Upper lobe of left lung (tissue), 6 donors: ENCODE measurements at places on chromosomes 12 and 14. TPM values are rescaled to one million over a fixed set of nuclear protein-coding genes. Genes with fewer than 3 reads are reported as not detected.

- no peaks in the 10 kb centered on the region for H3K27me3 ChIP-seq
- no peak overlapping the region for H3K27ac ChIP-seq
- H3K4me3 ChIP-seq, result no peak overlapping the region
- no peak for DNase-seq
Measured at GRCh38 chr12:100737168-100737567, 57.4 kb upstream of the ANO4 start.

- H3K27ac ChIP-seq, result no peak overlapping the region
- no peak for DNase-seq
- H3K4me3 ChIP-seq, result no peak overlapping the region
- H3K36me3 ChIP-seq, result no peaks in the 10 kb centered on the region
- H3K27me3 ChIP-seq, result no peaks in the 10 kb centered on the region
- no peaks in the 10 kb centered on the region for H3K4me1 ChIP-seq
Measured at GRCh38 chr12:70845268-70845667, 75.3 kb downstream of the PTPRR start.

GRCh38 chr12:62724947-62725451 is 210.0 kb downstream of the PPM1H start:
- no peaks in the 10 kb centered on the region for H3K27me3 ChIP-seq
- no peaks in the 10 kb centered on the region for H3K36me3 ChIP-seq
- H3K4me1 ChIP-seq, result peaks cover 30% of the 10 kb centered on the region

GRCh38 chr14:105089746-105090492 is 24.7 kb upstream of the GPR132 start:
- H3K4me1 ChIP-seq, result peaks cover 60% of the 10 kb centered on the region
- H3K27ac ChIP-seq, result no peak overlapping the region
- H3K27me3 ChIP-seq, result no peaks in the 10 kb centered on the region
- H3K36me3 ChIP-seq, result no peaks in the 10 kb centered on the region
- no peak overlapping the region for H3K4me3 ChIP-seq

DNA sequence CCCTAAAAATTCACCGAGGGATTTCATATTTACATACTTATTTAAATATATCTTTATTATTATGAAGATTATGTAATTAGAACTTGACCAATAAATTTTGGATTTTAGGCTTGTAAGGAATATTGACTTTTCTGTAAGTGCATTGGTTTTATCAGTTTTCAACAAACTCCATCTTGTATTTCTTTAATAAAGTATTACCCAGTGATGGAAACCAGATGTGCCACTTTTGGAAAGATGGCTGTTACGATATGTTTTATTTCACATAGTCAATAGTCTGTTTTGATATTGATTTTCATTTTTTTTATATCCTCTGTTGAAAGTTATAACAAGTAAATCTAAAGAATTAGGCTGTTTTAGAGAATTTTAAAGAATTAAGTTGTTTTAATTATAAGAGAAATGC is 1.8 kb downstream of the MON2 start:
- H3K27me3 ChIP-seq, result no peaks in the 10 kb centered on the region
- H3K27ac ChIP-seq, result no peak overlapping the region
- no peaks in the 10 kb centered on the region for H3K36me3 ChIP-seq
- H3K4me1 ChIP-seq, result peaks cover 24% of the 10 kb centered on the region

DNA sequence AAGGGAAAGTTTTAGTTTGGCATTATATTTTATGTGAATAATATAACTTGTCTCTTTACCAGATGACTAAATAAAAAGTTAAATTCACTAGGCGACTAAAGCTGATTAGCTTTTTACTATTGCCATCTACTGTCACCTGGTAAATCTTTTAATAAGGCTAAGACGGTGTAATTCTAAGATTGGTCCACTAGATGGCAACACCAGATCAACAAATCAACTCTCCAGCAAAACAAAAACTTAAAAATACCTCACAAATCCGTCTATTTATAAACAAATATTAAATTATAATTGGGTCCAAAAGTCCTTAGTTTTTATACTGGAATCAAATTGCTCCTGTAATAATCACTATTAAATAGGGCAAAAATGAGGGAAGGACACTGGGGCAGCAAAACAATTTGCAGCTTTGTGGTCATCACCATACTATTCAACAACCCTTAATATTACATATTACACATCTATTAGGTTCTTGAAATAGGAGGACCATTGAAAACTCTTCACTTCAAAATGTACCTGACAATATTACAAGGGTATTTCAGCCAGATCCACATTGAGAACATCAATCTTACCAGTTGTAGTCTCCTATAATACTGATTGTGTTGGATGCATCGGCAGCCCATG is 47.9 kb downstream of the GALC start:
- H3K27ac ChIP-seq, result no peak overlapping the region
- no peak overlapping the region for H3K4me3 ChIP-seq
- H3K36me3 ChIP-seq, result peaks cover 9% of the 10 kb centered on the region
- no peaks in the 10 kb centered on the region for H3K4me1 ChIP-seq
- no peaks in the 10 kb centered on the region for H3K27me3 ChIP-seq

DNA sequence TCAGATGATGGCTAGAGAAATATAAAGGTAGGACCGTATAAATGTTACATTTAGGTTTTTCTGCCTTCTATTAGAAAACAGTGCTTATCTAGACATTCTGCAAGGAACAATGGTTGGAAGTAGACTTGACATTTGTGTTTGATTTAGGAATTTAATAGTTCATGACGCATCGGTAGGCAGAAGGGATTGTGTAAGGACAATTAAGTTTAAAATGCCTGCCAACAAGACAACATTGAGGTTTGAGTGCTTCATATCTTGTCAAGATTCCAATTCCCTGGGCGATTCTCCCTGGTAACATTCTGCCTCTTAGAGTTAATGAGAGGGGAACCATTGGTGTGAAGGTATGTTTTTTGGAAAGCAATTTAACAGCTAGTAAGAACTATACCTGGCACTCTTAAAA is 186.8 kb upstream of the RBM19 start:
- no peaks in the 10 kb centered on the region for H3K4me1 ChIP-seq
- no peak overlapping the region for H3K27ac ChIP-seq
- no peaks in the 10 kb centered on the region for H3K27me3 ChIP-seq
- no peak overlapping the region for H3K4me3 ChIP-seq
- no peaks in the 10 kb centered on the region for H3K36me3 ChIP-seq
- DNase-seq, result no peak

GRCh38 chr12:66321435-66321834 is 19.1 kb downstream of the HELB start:
- peak overlapping the region; percentile 41 for H3K27ac ChIP-seq
- no peak overlapping the region for H3K4me3 ChIP-seq
- no peak for DNase-seq

DNA sequence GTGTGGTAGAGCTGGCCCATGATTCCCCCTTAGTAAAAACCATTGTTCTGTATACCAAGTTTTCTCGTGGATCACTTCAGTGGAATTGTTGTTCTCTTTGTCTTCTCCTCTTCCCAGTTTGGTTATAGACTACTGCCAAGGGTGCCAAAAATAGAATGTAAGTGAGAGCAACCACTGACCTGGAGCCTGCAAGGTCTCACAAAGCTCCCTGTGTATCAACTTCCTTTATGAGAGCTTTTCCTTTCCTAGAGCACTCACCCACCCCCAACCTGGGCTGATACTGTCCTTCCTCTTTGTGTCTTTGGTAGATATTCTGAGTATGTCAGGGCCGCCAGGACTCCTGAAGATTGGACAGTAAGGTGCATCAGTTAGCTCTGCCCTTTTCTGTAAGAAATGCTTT is 101.0 kb downstream of the SCN8A start:
- DNase-seq, result no peak
- H3K4me1 ChIP-seq, result no peaks in the 10 kb centered on the region
- H3K27me3 ChIP-seq, result no peaks in the 10 kb centered on the region
- H3K36me3 ChIP-seq, result no peaks in the 10 kb centered on the region
- no peak overlapping the region for H3K27ac ChIP-seq

DNA sequence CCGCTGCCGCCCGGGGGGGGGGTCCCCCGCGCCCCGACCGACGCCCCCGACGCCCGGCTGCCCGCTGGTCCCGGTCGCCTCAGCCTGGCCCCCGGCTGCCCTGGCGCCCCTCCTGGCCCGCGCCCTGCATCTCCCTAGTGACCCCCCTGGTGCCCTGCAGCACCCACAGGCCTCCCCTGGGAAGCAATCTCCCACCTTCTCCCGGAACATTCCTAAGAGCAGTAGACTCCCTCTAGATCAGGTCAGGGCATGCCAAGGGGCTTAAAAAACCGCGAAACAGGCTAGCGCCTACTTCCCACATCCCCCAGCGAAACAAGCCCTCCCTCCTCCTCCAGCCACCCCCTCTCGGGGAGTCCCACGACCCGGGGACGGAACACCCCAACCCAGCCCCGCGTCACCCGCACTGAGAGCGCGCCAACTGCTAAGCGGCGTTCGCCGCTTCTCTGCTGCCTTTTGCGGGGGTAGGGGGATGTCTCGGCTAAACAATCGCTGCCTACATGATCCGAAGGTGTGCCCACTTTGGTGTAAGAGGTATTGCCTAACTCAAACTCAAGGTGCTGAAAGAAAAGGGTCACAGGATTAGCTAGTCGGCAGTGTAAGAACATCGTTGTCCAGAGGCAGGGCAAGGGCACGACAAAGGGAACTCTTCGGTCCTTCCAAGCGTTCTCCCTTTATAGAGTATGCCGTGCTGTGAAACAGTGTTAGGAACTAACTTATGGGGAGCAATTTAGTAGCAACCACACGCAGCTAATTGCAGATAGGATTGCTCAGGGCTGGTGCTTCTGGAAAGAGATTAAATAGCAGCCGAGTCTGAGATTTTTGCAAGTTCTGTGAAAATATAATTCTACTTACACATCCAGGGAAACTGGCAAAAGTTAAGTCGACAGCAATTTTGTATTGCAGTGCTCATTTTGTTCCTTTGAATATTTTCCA is 619 bp upstream of the NTN4 start:
- H3K4me3 ChIP-seq, result peak overlapping the region; percentile 87
- peaks cover 7% of the 10 kb centered on the region for H3K27me3 ChIP-seq
- peak; percentile 86 for DNase-seq

DNA sequence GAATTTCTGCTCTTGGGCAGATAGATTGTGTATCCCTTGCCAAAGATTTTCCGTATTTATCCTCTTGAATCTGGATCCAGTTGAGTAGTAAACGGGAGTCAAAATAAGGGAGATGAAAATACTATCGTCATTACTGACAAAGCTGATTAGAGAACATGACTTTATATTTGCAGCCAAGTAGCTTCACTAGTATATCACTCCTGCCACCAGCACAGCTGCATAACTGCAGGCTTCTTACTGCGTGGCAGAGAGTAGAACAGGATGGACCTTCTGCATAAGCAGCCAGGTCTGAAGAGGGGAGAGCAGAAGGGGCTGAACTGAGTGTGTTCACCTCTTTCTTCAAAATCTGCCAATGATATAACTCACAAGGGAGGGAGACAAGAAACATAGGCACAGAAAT is 283.7 kb downstream of the FBXL14 start:
- H3K36me3 ChIP-seq, result no peaks in the 10 kb centered on the region
- H3K27ac ChIP-seq, result no peak overlapping the region
- no peak for DNase-seq
- H3K4me3 ChIP-seq, result no peak overlapping the region
- no peaks in the 10 kb centered on the region for H3K27me3 ChIP-seq

GRCh38 chr12:31951939-31952338 is 7.3 kb upstream of the RESF1 start:
- H3K27ac ChIP-seq, result no peak overlapping the region
- H3K36me3 ChIP-seq, result no peaks in the 10 kb centered on the region
- H3K4me3 ChIP-seq, result no peak overlapping the region
- no peaks in the 10 kb centered on the region for H3K27me3 ChIP-seq
- DNase-seq, result no peak
- H3K4me1 ChIP-seq, result no peaks in the 10 kb centered on the region

GRCh38 chr12:69931569-69931968 is 106.5 kb downstream of the MYRFL start:
- no peak overlapping the region for H3K4me3 ChIP-seq
- no peak overlapping the region for H3K27ac ChIP-seq
- H3K27me3 ChIP-seq, result no peaks in the 10 kb centered on the region
- no peak for DNase-seq
- H3K36me3 ChIP-seq, result no peaks in the 10 kb centered on the region

DNA sequence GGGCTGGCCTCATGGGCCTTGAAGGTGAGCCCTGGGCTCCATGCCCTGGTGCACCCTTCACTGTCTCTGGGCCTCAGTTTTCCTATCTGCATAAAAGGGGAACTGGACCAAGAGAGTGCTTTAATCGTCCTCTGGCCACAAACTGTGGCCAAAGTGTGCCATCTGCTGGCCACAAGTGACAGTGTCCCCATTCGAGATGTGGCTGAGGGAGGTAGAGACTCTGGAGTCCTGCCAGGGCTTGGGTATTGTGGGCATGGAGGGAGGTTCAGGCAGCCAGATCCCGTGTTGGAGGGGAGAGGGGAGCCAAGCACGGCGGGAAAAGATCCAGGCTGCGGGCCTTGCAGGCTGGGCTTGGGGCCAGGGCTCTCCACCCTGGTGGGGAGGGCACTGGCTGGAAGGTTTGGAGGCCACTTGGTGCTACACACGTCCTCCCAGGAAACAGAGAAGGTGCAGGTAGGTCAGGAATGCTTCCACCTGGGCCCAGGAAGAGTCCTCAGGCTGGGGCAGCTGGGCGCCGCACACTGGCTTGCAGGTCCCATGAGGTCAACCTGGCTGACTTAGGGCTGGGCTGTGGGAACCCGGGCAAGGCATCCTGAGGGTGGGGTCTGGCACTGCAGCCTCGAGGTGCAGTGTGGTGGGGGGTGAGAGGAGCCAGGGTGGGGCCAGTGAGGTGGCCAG is 7.3 kb upstream of the KIF26A start:
- peaks cover 8% of the 10 kb centered on the region for H3K27me3 ChIP-seq
- no peak overlapping the region for H3K4me3 ChIP-seq
- peak; percentile 56 for DNase-seq
- H3K4me1 ChIP-seq, result peaks cover 11% of the 10 kb centered on the region
- no peak overlapping the region for H3K27ac ChIP-seq

GRCh38 chr12:48629541-48629940 is 52.5 kb downstream of the KANSL2 start:
- DNase-seq, result no peak
- H3K27me3 ChIP-seq, result no peaks in the 10 kb centered on the region
- no peak overlapping the region for H3K27ac ChIP-seq
- H3K36me3 ChIP-seq, result no peaks in the 10 kb centered on the region
- H3K4me1 ChIP-seq, result no peaks in the 10 kb centered on the region

- DNase-seq, result peak; percentile 75
- H3K4me1 ChIP-seq, result peaks cover 5% of the 10 kb centered on the region
- H3K27me3 ChIP-seq, result peaks cover 4% of the 10 kb centered on the region
- H3K27ac ChIP-seq, result no peak overlapping the region
- peak overlapping the region; percentile 35 for H3K4me3 ChIP-seq
Measured at GRCh38 chr14:77980475-77981321, 180.8 kb downstream of the ADCK1 start.

GRCh38 chr12:124884587-124885438 is 21.1 kb upstream of the SCARB1 start:
- no peaks in the 10 kb centered on the region for H3K36me3 ChIP-seq
- H3K4me1 ChIP-seq, result peaks cover 6% of the 10 kb centered on the region
- H3K27me3 ChIP-seq, result no peaks in the 10 kb centered on the region
- H3K4me3 ChIP-seq, result no peak overlapping the region

VWF gene
- 292 TPM for total RNA-seq

ADCK1 gene
- total RNA-seq, result 10.8 TPM

SLC10A1 gene
- not detected for total RNA-seq

C12orf50 gene
- not detected for total RNA-seq

GALNT16 gene
- 0.59 TPM for total RNA-seq

MSI1 gene
- 0.43 TPM for total RNA-seq

DHRS2 gene
- 0.30 TPM for total RNA-seq

VRTN gene
- total RNA-seq, result not detected

OAS2 gene
- 20.3 TPM for total RNA-seq

SLC8A3 gene
- total RNA-seq, result 0.80 TPM
